Activated CD4-positive, CD25-positive, alpha-beta regulatory T cell treated with anti-CD3 and anti-CD28 coated beads, Interleukin-2, amount 50 U/mL, for 16 hours (primary cell): ENCODE measurements at places on chromosomes 7 and 10.

DNA sequence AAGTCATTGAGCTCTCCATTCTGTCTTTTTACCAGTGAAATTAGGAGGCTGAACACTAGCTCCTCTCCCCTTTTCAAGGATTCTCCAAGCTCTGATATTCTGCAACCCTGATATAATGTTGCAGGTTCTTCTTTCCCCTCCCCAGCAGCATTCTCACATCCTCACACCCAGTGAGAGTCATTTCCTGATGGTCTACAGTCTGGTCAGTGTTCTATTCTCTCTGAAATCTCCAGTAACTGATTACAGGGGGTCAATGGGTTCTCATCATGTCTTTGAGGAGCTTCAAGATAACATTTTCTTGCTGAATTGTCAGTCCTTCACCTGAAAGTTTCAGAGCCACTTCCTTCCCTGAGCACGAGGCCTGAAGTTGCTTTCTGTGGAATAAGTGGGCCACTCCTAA, 299.4 kb downstream of the PTEN start:
- DNase-seq, result no peak

GRCh38 chr7:73519867-73520672, 2.0 kb downstream of the BAZ1B start:
- DNase-seq, result no peak

GRCh38 chr7:43656997-43657396, 72.3 kb downstream of the COA1 start:
- DNase-seq, result no peak

- DNase-seq, result no peak
Measured at GRCh38 chr7:100629117-100629716, 12.1 kb downstream of the TFR2 start.

- no peak for DNase-seq
Measured at GRCh38 chr10:24207781-24208611, 942 bp upstream of the KIAA1217 start.

DNA sequence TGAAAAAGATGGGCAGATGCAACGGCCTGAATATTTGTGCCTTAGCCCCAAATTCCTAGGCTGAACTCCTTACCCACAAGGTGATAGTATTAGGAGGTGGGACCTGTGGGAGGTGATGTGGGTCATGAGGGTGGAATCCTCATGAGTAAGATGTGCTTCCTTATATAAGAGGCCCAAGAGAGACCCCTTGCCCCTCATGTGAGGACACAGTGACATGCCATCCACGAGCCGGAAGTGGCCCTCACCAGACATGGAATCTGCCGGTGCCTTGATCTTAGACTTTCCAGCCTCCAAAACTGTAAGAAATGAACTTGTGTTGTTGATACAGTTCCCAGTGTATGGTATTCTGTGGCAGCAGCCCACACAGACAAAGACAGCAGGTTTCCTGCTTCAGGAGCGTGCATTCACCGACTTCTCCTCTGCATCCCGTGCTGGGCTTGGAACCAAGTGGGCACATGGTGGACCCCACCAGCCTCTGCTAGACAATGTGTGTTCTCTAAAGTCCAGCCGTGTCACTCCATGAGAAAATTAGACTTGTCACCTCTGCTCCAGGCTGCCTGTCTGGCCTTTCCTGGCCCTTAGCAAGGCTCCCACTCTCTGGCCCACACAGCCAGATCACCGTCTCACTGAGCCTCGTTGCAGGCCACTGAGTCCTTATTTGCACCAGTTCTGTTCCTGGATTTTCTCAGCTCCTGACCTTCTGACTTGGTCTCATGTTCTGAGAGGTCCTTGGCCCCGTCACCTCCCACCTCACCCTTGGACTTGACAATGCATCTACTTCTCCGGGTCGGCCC, 52.9 kb upstream of the CACUL1 start:
- DNase-seq, result no peak

- no peak for DNase-seq
Measured at GRCh38 chr10:60846173-60846572, 67.9 kb downstream of the CDK1 start.
